ENCODE measurements at places on chromosomes 6 and 20.

DNA sequence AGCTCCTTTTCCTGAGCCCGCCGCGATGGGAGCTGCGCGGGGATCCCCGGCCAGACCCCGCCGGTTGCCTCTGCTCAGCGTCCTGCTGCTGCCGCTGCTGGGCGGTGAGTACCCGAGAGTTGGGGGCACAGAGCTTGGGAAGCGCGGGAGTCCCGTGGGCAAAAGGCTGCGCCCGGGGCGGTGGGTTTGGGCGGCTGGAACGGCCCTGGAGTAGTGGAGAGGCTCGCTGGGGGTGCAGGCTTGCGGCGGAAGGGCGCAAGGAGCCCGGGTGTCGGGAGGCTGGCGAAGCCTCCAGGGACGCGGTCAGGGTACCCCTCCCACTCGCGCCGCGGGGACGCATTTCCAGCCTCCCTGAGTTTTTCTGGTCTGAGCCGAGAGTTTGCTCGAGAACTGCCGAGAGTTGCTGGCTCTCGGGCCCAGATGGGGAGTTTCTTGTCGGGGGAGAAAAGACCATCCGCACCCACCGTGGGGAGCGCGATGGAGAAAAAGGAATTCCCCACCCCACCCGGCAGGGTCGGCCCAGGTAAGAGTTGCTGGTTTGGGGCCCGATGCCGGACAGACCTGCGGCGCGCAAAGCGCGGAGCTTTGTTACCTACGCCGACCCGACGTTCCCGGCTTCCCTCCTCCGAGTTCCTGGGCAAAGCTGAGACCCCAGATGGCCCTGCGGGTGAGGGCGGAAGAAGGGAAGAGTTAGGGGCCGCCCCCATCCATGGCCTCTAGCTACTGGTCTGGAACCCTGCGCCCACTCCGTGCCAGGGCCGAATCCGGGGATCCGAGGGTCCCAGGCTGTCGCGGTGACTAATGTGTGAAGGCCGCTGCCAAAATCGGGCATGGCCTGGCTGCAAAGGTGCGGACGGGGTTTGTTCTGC lies 584 bp downstream of the PTK7 start:
- no peak for DNase-seq

DNA sequence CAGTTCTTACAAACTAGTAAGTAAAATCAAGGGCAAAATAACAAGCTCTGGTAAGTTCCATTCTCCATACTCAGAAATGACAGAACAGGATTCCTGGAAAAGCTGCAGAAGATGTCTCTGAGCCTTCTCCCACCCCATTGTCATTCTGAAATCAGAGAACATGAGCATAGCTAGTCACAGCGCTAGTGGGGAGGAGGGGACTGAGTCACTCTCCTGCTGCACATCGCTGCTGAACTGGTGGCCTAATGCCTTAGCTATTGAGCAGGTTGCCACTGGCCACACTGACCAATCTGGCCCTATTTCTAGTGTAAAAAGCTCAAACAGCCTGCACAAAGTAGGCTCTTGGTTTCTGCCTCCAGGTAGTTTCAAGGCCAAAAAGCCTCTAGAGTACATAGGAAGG lies 26.1 kb upstream of the RIPPLY2 start:
- no peak for DNase-seq

DNA sequence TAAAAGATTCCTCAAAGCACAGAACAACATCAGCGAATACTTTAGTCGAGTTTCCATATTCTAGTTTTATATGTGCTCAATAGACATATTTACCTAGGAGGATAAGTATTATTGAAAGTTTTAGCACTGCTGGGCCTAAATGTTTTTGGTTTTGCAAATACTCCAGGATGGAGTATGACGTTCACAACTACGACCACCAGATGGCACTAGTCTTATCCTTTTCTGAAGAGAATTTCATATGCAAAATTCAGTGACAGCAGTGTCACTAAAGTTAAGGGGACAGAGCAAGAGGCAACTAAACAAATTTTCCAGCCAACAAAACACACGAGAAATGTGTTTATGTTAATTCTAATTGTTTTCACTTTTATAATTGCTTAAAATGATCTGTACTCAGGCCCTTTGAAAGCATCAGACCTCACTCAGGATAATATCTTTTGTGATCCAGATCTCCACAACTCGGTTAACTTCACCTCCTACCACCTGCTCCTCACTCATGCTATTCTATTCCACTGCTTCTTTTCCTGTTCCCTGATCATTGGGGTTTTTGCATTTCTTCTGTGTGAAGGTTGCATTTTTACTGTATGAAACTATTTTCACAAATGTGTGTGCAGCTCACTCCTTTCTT lies 220.8 kb downstream of the TRDN start:
- DNase-seq = no peak

DNA sequence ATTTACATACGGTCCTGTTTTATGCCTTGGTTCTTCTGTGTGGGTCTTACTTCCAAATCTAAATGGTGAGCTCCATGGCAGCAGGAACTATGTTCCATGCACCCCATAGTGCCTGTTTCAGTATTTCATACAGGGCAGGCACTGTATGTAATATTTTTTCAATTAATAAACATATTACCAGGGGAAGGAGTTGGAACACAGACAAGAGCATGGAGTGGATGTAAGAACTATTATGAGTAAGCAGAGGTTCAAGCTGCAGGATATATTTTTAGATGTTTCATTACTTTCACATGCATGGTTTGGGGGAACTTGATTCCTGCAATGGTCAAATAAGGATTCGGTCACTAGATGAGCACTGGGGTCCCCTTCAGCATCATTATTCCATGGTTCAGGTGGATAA lies 108.3 kb downstream of the KIF13A start:
- DNase-seq = no peak

DNA sequence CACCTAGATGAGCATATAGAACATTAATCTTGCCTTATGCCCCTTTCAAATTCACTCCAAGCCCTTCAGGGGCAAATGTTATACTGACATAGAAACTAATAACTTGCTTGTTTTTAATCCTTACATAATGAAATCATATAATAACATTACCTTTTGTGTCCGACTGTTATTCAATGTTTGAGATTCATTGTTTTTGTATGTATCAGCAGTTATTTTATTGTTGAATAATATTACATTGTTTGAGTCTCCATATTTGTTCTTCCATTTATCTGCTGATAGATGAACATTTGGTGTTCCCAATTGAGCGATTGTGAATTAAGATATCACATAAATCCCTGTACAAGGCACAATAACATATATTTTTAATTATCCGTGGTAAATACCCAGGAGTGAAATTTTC lies 6.0 kb downstream of the SEMG1 start:
- no peak for DNase-seq

DNA sequence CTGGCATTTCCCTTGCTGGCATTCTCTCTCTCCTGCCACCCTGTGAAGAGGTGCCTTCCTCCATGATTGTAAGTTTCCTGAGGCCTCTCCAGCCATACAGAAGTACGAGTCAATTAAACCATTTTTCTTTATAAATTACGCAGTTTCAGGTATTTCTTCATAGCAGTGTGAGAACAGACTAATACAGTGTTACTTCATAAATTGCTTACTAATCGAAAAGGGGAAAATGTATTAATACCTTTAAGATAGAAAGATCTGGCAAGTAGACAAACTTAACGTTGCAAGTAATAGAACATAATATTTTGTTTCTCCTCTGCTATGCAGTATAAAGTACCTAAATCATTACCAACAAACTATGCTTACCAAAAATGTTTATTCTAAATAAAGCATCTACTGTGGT lies 178.3 kb upstream of the LAMA2 start:
- DNase-seq = no peak

DNA sequence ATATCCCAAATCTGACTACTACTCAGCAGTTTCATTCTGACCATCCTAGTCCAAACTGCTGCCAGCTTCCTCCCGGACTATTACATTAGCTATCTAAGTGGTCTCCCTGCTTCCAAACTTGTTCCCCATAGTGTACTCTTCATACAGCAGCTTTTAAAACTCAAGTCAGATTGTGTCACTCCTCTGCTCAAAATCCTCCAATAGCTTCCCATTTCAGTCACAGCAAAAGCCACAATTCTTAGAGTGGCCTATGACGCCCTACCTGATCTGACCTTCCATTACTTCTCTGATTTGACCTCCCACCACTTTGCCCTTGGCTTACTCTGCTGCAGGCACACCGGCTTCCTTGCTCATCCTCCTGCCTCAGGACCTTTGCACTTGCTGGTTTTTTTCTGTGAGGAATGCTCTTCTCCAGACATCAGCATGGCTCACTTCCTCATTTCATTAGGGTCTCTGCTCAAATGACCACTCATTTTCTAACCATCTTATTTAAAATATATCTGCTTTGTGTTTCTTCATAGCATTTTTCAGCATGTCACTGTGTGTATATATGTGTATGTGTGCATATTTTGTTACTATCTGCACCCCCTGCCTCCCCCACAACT lies 111.1 kb upstream of the DTNBP1 start:
- DNase-seq = no peak

All from mesenteric fat pad (tissue), 1 donor.